ENCODE measurements at places on chromosomes 11 and 22. TPM values are rescaled to one million over a fixed set of nuclear protein-coding genes. Genes with fewer than 3 reads are reported as not detected.

The TSPAN32 gene
- 7.3 TPM for total RNA-seq

The TTLL12 gene
- 24.3 TPM for total RNA-seq

The PDGFD gene
- total RNA-seq: 19.6 TPM

The OR51B4 gene
- 0.40 TPM for total RNA-seq

The OR10D3 gene
- total RNA-seq: not detected

The MS4A3 gene
- total RNA-seq: 1.4 TPM

The C11orf65 gene
- 1.7 TPM for total RNA-seq

The TTC9C gene
- 30.9 TPM for total RNA-seq

- no peak for DNase-seq
Observed at GRCh38 chr11:8714622-8715225, 32.1 kb downstream of the RPL27A start.

DNA sequence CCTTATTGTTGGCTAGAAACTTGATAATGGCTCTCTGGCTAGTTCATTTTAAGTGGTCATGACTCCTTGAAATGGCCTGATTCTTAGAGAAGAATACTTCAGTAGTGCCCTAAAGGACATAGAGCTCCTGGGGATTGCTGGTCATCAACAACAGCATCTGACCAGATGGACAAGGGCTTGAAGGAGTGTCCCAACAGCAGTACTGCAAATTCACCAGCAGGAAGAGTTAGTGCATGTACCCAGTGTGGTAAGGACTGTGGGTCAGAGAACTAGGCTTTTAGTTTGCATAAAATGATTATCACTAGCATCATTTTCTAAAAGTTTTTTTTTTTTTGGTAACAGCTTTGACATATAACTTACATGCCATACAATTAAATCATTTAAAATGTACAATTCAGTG lies 39.5 kb upstream of the CUL5 start:
- no peak for DNase-seq

GRCh38 chr11:2779499-2779980 lies 79.7 kb upstream of the KCNQ1OT1 start:
- no peak for DNase-seq

DNA sequence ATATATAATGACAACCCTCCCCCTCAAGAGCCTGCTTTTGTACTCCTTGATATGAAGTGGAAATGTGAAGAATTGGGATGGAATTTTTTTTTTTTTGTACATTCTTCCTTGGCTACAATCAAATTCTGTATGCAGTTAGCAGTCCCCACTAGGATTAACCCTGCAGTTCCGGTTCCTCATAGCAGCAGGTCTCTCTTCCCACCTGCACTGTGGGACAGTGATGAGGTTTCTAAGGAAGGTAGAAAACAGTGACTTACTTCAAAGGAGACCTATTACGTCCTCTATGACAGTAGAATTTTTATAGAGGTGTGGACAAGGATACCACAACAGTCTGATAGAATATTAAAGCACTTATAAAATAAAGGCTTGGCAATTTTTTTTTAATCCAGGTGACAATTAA lies 46.3 kb upstream of the ALKBH3 start:
- DNase-seq: no peak

DNA sequence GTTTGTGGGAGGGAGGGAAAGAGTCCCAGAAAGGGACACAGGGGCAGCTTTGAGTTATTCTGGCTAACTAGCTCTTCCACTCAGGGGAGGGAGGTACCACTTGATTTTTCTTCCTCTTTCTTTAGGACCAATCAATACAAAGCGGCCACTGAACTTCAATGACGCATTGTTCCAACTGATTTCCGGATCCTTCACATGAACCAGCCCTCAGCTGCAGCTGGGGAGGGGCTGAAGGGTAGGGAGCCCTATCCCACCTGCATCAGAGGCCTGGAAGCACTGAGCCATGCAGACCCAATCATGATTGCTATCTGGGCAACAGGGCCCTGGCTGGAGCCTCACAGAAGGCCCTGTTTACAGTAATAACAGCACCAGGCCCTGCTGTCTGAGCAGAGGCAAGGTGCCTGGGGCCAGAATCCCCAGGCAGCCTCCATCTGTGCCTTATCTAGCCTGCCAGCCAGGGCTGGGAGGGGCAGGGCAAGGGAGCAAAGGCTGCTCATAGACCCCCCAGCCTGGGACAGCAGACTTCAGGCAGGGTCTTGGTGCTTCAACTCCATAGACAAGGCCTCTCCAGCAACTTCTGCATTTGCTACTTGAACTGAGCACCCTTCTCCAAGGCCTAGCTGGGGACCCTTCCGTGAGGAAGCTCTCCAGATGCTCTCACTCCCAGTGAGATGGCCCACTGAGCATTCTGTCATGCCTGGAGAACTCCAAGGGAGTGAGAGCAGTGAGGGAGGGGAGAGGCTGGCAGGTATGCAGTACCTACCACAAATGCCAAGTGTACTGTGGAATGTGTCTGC lies 22.5 kb downstream of the CLPB start:
- no peak for DNase-seq

GRCh38 chr11:61814247-61814957 lies 2.4 kb downstream of the FADS1 start:
- DNase-seq: no peak

- DNase-seq: no peak
Observed at GRCh38 chr11:118339281-118339961, 3.1 kb downstream of the CD3D start.

- DNase-seq: no peak
Observed at GRCh38 chr11:113885897-113886296, 10.5 kb upstream of the USP28 start.

DNA sequence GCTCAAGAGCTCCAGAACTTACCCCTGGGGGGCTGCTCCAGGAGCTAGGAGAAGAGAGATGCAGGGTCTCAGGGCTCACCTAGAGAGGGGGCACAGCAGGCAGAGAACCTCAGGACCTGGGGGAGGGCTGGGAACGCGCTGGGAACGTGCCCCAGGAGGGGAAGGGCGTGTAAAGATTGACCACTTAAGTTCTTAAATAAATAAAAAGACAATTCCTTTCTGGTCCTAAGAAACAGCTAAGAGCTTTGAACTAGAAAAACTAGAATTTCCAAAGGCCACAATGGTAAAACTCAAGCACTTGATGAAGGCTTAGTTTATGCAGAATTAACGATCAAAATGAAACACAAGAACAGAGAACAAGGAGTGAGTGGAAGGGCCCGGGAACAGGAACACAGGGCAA lies 89.1 kb downstream of the CELSR1 start:
- no peak for DNase-seq

- DNase-seq: no peak
Observed at GRCh38 chr11:36013950-36014897, 70.4 kb downstream of the LDLRAD3 start.

DNA sequence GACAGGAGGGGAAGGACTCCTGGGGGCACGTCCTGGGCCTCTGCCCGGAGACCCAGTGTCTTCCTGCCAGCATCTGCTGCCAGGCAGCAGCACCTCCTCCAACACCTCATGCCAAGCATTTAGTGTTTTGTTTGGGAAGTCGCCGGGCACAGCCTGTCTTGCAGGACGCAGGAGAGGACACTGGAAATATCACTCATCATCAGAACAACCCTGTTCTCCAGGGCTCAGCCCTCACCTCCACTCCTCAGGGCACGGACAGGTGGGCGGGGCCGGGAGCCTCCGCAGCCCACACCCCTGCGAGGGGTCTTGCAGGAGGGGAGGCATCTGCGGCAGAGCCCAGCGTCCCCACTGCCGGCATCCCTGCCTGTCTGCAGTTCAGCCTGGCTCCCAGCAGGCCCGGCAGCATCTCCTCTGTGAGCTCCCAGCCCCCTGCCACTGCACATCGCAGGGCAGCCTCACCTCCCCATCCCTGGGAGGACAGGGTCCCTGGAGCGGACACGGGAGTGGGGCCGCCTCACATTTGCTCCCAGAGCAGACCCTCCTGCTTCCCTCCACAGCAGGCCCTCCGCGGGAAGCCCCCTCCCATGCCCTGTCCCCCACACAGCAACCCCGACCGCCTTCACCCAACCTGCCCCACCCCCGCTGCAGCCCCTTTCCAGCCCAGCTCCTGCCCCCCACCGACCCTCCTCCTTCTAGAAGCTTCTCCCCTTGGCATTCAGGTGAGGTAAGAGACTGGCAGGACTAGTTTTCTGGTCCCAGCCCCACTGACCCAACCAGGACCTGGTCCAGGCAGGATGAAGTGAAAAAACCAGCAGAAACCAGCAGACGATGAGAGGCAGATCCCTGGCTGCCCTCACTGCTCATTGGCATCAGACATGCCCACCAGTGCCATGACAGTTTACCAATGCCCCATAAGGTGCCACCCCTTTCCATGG lies 72.7 kb downstream of the BRD1 start:
- DNase-seq: peak; percentile 51

DNA sequence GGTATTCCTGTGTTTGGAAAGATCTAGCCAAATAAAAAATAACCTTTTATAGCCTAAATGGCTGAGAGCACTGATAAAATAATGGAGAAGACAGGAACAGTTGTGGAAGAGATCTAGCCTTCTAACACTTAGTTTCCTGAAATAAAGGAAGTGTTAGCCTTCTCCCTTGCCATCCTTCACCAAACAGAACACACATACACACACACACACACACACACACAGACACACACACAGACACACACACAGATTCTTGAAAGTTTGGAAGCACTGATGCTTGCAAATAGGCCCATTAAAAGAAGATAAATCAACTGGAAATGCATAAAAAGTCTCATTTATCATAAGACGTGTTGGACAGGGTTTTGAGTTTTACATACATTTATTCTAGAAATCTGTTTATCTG lies 37.5 kb downstream of the KIRREL3 start:
- no peak for DNase-seq

DNA sequence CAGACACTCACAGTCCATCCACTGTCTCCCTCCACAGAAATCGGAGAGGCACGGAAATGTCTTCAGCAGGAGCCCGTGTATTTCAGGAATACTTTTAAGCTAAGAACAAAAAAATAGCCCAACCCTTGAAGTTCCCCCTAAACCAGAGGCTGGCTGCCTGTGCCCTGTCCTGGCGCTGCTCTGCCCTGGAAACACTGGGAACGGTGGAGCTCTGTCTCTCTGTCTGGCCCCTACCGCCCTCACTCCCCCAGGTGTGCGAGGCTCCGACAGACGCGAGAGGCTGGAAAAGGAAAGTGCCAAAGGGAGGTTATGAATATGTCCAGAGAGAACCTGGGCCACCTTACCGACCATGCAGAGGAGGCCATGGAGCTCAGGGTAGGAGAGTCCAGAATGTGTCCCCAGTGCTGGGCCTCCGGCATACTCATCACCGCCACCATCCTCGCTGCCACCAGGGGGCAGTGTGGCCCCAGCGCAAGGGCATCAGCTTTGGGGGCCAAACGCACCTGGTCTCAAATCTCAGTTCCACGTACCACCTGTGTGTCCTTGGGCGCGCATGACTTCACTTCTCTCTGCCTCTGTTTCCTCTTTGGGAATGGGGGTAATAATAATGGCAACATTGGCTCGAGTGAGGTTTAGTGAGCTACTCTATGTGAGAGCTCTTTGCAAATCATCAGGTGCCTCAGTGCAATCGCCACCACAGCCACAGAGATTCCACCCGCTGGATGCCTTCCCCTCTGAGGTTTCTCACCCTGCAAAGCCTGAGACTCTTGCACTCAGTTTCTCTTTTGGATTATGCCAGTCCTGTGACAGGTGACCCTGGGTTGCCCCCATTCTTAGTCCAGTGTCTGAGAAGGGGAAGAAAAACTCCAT lies 10.4 kb upstream of the SLCO2B1 start:
- DNase-seq: peak; percentile 85

DNA sequence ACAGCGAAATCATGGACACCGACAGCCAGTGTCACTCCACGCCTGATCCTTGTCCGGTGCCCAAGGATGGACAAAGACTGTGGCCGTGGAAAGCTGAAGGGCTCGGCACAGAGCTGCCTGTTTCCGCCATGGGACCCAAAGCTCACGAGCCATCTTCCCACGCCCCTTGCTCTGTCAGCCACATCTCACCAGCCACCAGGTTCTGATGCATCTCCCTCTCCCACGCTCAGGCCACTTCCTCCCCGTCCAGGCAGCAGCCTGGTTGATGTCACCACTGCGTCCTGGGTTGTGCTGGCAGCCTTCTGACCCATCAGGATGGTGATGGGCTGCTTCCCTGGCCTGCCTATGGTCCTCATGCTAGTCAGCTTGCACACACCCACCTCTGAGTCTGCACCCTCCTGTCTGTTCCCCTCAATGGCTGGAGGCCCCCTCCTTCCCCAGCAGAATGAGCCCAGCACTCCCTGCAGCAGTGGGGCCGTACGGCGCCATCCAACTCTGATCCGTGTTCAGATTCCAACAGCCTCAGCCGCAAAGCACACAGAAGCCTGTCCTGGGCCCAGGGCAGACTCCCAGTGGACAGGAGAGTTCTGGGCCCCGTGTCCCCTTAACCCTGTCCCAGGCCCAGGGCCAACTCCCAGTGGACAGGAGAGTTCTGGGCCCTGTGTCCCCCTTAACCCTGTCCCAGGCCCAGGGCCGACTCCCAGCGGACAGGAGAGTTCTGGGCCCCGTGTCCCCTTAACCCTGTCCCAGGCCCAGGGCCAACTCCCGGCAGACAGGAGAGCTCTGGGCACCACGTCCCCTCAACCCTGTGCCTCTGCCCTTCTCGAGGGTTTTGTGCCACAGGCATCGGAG lies 259.5 kb downstream of the BRD1 start:
- peak; percentile 35 for DNase-seq

GRCh38 chr11:34893416-34893815 lies 22.8 kb downstream of the APIP start:
- no peak for DNase-seq

- DNase-seq: peak; percentile 76
Observed at GRCh38 chr11:126061707-126062678, 673 bp downstream of the CDON start.

- no peak for DNase-seq
Observed at GRCh38 chr22:38756711-38757463, 1.1 kb upstream of the SUN2 start.

DNA sequence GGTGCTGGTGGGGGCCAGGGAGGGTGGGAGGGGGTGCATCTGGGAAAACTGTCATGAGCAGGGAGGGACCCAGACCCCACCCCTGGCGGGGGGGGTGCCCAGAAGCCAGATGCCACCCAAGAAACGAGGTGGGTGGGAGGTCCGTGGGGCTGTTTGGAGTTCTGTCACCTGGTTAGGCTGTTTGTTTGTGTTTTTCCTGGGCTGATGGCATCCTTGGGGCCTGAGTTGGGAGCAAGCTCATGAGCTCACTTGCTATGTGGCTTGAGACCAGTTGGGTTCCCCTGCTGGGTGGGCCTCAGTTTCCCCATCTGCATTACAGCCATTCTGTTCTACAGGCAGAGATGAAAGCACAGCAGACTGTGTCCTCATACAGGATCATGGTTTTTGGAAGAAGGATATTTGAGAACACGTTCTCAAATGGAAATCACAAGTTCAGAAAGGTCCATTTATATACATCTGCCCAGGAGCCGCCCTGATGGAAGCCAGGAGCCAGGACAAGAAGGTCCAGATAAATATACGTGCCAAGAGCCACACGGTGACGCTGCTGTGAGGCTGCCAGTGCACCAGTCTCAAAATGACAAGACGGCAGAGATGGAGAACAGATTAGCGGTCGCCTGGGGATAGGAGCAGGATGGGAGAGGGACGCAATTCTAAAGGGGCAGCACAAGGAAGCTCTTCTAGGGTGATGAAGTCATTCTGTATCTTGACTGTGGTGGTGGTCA lies 312.9 kb downstream of the MN1 start:
- no peak for DNase-seq

DNA sequence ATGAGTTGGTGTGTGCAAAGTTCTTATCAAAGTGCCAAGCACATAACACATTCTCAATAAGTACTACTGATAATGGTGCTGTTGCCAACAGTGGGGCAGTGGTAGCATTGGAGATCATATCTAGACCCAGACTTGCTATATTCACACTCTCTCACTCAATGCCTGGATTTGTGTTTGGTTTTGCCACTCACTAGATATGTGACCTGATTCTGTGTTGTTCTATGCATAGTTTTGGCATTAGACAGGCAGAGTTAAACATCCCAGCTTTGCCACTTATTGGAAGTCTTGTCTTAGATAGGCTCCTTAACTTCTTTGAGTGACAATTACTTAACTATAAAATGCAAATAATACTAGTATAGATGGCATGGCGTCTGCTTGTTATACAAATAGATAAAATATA lies 642.6 kb upstream of the CCDC179 start:
- DNase-seq: no peak

Data from sciatic nerve (tissue), 2 donors.